ENCODE measurements at places on chromosomes 12 and 14. TPM values are rescaled to one million over a fixed set of nuclear protein-coding genes. Genes with fewer than 3 reads are reported as not detected.

Gene NGB
- total RNA-seq: not detected

GRCh38 chr14:94681300-94682060 lies 69.3 kb downstream of the SERPINA3 start:
- H3K4me3 ChIP-seq: no peak overlapping the region
- H3K27ac ChIP-seq: no peak overlapping the region
- peaks cover 3% of the 10 kb centered on the region for H3K27me3 ChIP-seq
- no peaks in the 10 kb centered on the region for H3K36me3 ChIP-seq
- no peaks in the 10 kb centered on the region for H3K4me1 ChIP-seq

- no peak overlapping the region for H3K4me3 ChIP-seq
- no peaks in the 10 kb centered on the region for H3K36me3 ChIP-seq
- peaks cover 17% of the 10 kb centered on the region for H3K27me3 ChIP-seq
- DNase-seq: no peak
These were observed 4.3 kb upstream of the MMP19 start for GRCh38 chr12:55847033-55847432.

DNA sequence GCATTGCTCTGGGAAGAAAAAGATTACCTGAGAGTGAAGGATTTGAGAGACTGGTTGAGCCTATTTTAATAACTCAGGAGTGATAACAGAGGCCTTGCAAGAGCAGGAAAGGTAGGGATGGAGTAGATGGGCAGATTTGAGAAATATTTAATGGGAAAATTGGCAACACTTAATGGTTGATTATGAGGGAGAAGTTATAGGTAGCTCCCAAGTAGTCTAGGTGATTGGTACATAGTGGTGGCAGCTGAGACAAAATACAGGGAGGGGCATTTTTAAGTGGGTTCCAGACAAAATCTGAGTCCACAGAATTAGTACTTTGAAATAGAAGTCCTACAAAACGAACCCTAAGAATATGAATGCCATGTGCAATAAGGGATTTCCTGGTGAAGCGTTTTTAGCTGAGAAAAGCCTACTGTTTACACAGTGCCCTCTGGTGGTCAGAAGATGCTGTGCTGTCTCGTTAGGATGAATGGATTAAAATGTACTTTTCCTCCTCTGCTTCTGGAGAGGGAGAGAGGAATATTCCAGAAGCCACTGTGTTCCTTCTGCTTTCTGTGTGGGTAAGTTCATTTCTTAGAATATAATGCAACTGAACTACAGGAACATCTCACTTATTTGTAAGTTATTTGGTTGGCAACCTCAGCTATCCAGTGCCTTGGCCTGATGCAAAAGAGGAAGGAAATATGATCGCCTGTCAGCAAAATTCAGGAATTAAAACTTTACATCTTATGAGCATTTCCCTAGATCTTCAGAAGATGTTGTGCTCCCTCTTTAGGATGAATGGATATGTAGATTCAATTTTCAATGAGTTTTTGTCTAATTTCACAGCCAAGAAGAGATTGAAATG lies 6.5 kb downstream of the ZBTB1 start:
- peak; percentile 88 for DNase-seq
- H3K27ac ChIP-seq: peak overlapping the region; percentile 95
- H3K4me1 ChIP-seq: peaks cover 65% of the 10 kb centered on the region
- no peaks in the 10 kb centered on the region for H3K27me3 ChIP-seq

- peaks cover 5% of the 10 kb centered on the region for H3K27me3 ChIP-seq
- H3K27ac ChIP-seq: no peak within 1 kb of the TSS
- no peaks in the 10 kb centered on the region for H3K4me1 ChIP-seq
- DNase-seq: no peak
- no peaks in the 10 kb centered on the region for H3K36me3 ChIP-seq
These were observed at the start of gene PTPRR for GRCh38 chr12:70920251-70920851. PTPRR (minus strand) TSS chr12:70920738; CDS start chr12:70920390, 348 bp downstream.

Gene B4GALNT3
- total RNA-seq: 20.6 TPM

DNA sequence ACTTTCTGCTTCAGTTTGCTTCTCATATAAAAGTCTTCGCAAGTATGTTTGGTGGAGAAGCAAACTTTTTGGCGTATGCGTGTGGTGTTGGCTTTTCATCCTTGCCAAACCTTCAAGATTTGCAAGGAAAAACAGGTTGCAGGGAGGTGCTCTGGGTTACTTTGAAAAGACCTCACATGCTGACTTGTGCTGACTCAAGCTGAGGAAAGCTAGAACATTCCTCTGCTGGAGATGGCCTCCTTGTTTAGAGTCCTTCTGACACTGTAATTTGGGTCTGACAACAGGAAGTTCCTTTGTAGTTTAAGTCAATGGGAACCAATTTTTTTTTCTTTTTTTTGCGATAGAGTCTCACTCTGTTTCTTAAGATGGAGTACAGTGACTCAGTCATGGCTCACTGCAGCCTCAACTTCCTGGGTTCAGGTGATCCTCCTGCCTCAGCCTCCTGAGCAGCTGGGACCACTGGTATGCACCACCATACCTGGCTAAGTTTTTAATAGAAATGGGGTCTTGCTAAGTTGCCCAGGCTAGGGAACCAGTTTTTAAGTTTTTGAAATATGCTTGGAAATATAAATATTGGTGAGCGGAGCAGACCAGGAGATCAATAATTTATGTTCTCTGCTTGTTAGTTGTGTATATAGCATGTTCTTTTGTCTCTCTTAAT lies 2.6 kb upstream of the ACACB start:
- H3K4me3 ChIP-seq: no peak overlapping the region
- H3K36me3 ChIP-seq: no peaks in the 10 kb centered on the region
- no peaks in the 10 kb centered on the region for H3K4me1 ChIP-seq
- DNase-seq: no peak

GRCh38 chr12:91109148-91109564 lies 2.1 kb downstream of the LUM start:
- no peaks in the 10 kb centered on the region for H3K27me3 ChIP-seq
- H3K4me1 ChIP-seq: no peaks in the 10 kb centered on the region
- DNase-seq: peak; percentile 61
- no peaks in the 10 kb centered on the region for H3K36me3 ChIP-seq
- no peak overlapping the region for H3K4me3 ChIP-seq

- H3K27me3 ChIP-seq: no peaks in the 10 kb centered on the region
- H3K4me3 ChIP-seq: no peak overlapping the region
- DNase-seq: no peak
These were observed 16.9 kb downstream of the MEG3 start for GRCh38 chr14:100842799-100843198.

DNA sequence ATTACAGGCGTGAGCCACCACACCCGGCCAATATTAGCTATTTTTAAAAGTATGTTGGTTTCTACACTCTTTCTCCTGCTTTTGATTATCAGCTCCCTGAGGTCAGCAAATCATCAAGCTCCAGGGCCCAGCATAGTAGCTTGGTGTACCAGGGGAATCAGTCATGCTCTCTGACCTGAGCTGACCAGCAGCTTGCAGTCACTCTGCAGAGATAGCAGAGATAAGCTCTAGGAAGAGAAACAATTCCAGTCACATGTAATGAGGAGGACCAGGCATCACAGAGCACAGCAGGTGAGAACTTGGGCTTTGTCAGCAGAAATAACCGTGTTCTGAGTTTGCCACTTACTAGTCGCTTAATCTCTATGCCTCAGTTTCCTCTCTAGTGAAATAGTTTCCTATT lies 8.5 kb downstream of the PLEKHD1 start:
- H3K4me1 ChIP-seq: no peaks in the 10 kb centered on the region
- no peak overlapping the region for H3K27ac ChIP-seq
- H3K27me3 ChIP-seq: peaks cover 9% of the 10 kb centered on the region
- no peak for DNase-seq

GRCh38 chr12:108324351-108325017 lies 14.6 kb downstream of the CMKLR1 start:
- H3K4me1 ChIP-seq: peaks cover 67% of the 10 kb centered on the region
- H3K36me3 ChIP-seq: no peaks in the 10 kb centered on the region
- DNase-seq: no peak
- H3K27me3 ChIP-seq: no peaks in the 10 kb centered on the region
- peak overlapping the region; percentile 87 for H3K27ac ChIP-seq

DNA sequence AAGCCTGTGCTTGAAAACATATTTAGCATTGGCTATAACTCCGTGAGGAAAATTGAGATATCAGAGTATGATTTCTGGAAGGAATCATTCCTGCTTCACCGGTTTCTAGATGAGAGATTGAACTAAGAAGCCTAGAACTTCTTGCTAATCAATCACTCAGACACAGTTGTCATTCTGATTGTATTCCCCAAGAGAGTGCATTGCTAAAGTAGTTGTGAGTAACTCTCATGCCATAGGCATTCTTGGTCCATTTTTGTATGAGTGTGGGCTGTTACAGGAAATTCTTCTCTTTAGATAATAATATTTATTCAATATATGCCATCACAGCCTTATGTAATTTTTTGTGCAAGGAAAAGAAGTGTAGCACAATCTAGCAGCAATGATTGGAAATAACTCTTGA lies 893.3 kb upstream of the MDGA2 start:
- no peak overlapping the region for H3K4me3 ChIP-seq
- no peak overlapping the region for H3K27ac ChIP-seq
- H3K4me1 ChIP-seq: no peaks in the 10 kb centered on the region
- no peaks in the 10 kb centered on the region for H3K27me3 ChIP-seq

- H3K27ac ChIP-seq: no peak overlapping the region
- no peak for DNase-seq
- no peaks in the 10 kb centered on the region for H3K27me3 ChIP-seq
- no peak overlapping the region for H3K4me3 ChIP-seq
- H3K4me1 ChIP-seq: no peaks in the 10 kb centered on the region
These were observed 63.8 kb upstream of the PLEKHG7 start for GRCh38 chr12:92639017-92639416.

- peak overlapping the region; percentile 47 for H3K4me3 ChIP-seq
- peak overlapping the region; percentile 58 for H3K27ac ChIP-seq
- peaks cover 2% of the 10 kb centered on the region for H3K36me3 ChIP-seq
- no peaks in the 10 kb centered on the region for H3K27me3 ChIP-seq
- DNase-seq: no peak
- peaks cover 47% of the 10 kb centered on the region for H3K4me1 ChIP-seq
These were observed 236.9 kb upstream of the AMIGO2 start for GRCh38 chr12:47316609-47317049.

Gene CTSG
- total RNA-seq: not detected

DNA sequence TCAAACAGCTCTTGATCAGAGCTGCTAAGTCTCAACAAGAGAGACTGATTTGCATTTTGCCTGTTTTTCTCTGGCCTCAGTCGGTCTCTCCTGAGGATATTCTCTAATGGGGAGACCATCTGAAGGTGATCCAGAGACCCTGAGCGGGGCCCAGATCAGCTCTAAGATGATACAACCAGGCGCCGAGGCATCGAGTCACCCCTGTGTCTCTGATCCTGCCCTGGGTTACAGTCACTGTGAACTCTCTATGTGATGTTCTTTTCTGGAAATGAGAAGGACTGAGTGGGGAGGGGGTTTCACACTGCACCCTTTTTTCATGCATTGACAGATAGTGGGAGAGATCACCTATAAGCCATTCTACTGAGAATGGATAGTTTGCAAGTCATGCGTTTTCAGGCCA lies 247.6 kb upstream of the PWP1 start:
- no peaks in the 10 kb centered on the region for H3K36me3 ChIP-seq
- DNase-seq: no peak
- peaks cover 17% of the 10 kb centered on the region for H3K27me3 ChIP-seq
- H3K4me1 ChIP-seq: peaks cover 26% of the 10 kb centered on the region
- no peak overlapping the region for H3K27ac ChIP-seq

Gene WSCD2
- not detected for total RNA-seq

Gene TESPA1
- 67.2 TPM for total RNA-seq

GRCh38 chr14:75454963-75455546 lies 27.2 kb downstream of the JDP2 start:
- H3K27me3 ChIP-seq: peaks cover 2% of the 10 kb centered on the region
- H3K27ac ChIP-seq: no peak overlapping the region
- peaks cover 13% of the 10 kb centered on the region for H3K4me1 ChIP-seq
- no peak overlapping the region for H3K4me3 ChIP-seq
- no peaks in the 10 kb centered on the region for H3K36me3 ChIP-seq

Gene SPTB
- total RNA-seq: 0.14 TPM

DNA sequence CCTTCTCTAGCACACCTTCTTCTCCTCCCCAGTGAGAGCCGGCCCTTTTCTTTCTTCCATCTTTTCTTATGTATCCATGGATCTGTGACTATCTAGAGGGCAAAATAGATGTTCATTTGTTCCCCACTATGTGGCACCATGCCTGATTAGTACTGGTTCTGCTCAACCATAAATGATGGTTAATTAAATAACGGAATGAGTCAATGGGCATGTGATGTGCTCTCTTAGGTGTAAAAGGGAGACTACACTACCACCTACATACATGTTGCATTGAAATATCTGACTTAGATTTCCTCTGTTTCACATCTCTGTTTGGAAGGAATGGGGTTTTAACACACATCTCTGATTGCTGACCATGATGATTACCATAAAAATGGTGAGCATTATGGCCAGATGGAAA lies 116.5 kb downstream of the BTG1 start:
- peak overlapping the region; percentile 94 for H3K27ac ChIP-seq
- no peaks in the 10 kb centered on the region for H3K27me3 ChIP-seq
- H3K36me3 ChIP-seq: peaks cover 6% of the 10 kb centered on the region
- H3K4me1 ChIP-seq: peaks cover 51% of the 10 kb centered on the region
- no peak for DNase-seq
- H3K4me3 ChIP-seq: no peak overlapping the region

- peaks cover 8% of the 10 kb centered on the region for H3K27me3 ChIP-seq
- no peaks in the 10 kb centered on the region for H3K36me3 ChIP-seq
- no peak overlapping the region for H3K4me3 ChIP-seq
- no peaks in the 10 kb centered on the region for H3K4me1 ChIP-seq
- H3K27ac ChIP-seq: no peak overlapping the region
These were observed 404.3 kb downstream of the BCL11B start for GRCh38 chr14:98867726-98868125.

GRCh38 chr12:1932264-1932777 lies 13.9 kb upstream of the CACNA2D4 start:
- H3K4me1 ChIP-seq: peaks cover 8% of the 10 kb centered on the region
- no peaks in the 10 kb centered on the region for H3K27me3 ChIP-seq
- H3K4me3 ChIP-seq: no peak overlapping the region
- DNase-seq: no peak
- no peak overlapping the region for H3K27ac ChIP-seq

GRCh38 chr12:3597526-3598210 lies 106.7 kb downstream of the PRMT8 start:
- H3K27me3 ChIP-seq: peaks cover 8% of the 10 kb centered on the region
- peak; percentile 53 for DNase-seq
- H3K27ac ChIP-seq: no peak overlapping the region
- H3K4me1 ChIP-seq: no peaks in the 10 kb centered on the region
- no peaks in the 10 kb centered on the region for H3K36me3 ChIP-seq

DNA sequence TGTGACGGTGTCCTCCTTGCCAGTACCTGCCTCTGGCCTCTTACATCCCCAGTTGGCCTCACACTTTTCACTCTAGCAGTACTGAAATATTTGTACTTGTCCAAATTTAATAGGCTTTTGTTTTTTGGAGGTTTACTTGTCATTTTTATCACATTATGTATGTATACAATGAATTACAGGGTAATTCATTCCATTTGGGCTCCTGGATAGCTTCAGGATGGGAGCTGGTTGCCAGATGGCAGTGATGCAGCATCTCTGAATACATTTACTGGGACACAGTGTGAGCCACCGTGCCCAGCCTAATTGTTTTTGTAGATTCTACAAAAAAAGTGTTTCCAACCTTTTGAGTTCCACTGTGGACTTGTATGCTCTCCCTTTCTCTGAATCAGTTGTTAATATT lies 13.4 kb downstream of the CCDC77 start:
- no peak overlapping the region for H3K27ac ChIP-seq
- peaks cover 19% of the 10 kb centered on the region for H3K36me3 ChIP-seq
- H3K4me3 ChIP-seq: no peak overlapping the region
- H3K27me3 ChIP-seq: no peaks in the 10 kb centered on the region

- no peak overlapping the region for H3K27ac ChIP-seq
- no peaks in the 10 kb centered on the region for H3K36me3 ChIP-seq
- DNase-seq: no peak
- H3K27me3 ChIP-seq: peaks cover 24% of the 10 kb centered on the region
These were observed 78.1 kb downstream of the C14orf132 start for GRCh38 chr14:96117101-96117897.
